ENCODE measurements at places on chromosomes 16 and 17.

- no peak for DNase-seq
These were observed 35.7 kb downstream of the ABCC1 start for GRCh38 chr16:15985144-15985543.

DNA sequence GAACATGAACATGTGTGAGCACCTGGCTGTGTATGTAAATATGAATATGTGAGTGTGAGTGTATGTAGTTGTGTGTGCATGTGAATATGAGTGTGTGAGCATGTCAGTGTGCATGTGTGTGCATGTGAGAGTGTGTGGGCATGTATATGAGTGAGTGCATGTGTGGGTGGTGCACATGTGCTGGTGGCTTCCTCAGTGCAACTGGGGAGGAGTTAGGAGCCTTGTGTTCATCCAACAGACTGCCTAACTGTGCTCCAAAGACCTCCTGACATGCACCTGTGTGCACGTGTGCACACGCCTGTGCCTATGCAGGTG lies 1.4 kb downstream of the TMEM235 start:
- no peak for DNase-seq

GRCh38 chr16:87276091-87276701 lies 41.0 kb downstream of the C16orf95 start:
- DNase-seq: no peak

DNA sequence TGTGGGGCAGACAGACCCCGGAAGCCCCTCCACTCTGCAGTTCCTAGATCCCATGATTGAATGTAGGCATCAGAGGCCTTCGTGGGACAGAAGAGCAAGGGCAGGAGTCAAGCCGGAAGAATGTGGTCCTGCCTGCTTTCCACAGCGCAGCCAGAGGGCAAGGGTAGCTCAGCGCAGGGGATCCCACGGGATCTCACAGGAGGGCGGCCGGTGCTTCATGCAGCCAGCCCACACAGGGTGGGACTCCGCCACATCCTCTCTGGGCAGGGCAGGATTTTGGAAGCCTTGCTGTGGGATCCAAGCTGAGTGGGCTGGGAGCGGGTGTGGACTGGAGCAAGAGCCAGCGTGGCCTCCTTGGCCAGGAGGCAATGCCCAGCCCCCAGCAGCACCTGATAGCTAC lies 13.0 kb downstream of the KATNB1 start:
- no peak for DNase-seq

GRCh38 chr16:49468611-49469310 lies 95.2 kb downstream of the C16orf78 start:
- no peak for DNase-seq

- peak; percentile 76 for DNase-seq
These were observed 12.7 kb downstream of the MRM3 start for GRCh38 chr17:794876-795275.

GRCh38 chr17:56939869-56940484 lies 20.9 kb downstream of the COIL start:
- peak; percentile 66 for DNase-seq

DNA sequence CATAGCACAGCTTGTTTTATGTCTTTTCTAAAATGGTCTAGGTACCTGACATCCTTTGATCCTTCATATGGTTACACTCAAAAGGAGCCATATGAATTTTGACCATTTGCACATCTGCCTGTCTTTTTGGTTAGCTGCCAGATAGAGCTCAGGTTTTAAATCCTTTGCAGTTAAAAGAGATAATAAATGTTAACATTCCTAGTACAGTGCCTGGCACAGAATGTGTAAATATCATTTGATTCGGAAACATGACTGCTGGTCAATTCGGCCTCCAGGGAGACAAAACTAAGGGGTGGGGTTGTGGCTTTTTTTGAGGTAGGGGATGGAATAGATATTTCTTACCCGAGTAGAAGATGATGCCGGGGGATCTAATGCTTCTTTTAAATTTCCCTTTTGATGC lies 64.2 kb downstream of the FTO start:
- DNase-seq: no peak

DNA sequence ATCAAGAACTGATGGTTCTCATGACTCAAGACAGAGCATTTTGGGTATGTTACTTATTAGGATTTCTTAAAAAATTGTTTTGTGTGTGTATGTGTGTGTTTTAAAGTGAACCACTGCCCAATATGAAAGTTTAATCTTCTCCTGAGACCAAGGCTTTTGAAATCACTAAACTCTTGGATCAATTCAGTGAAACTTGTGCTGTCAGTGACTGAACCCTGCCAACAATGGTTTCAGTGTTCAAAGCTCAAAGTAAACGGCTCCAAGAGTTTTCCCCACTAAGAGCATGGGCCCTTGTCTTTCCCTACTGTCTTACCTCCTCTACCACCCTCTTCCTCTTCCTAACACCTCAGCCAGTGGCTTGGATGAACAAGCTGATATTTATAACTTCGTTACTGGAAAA lies 22.0 kb downstream of the NFE2L1 start:
- DNase-seq: no peak

- DNase-seq: peak; percentile 99
These were observed 3.9 kb upstream of the C17orf99 start for GRCh38 chr17:78142119-78142861.

GRCh38 chr17:67784364-67785121 lies 40.8 kb upstream of the BPTF start:
- DNase-seq: no peak

GRCh38 chr17:14641117-14641516 lies 340.2 kb downstream of the HS3ST3B1 start:
- no peak for DNase-seq

DNA sequence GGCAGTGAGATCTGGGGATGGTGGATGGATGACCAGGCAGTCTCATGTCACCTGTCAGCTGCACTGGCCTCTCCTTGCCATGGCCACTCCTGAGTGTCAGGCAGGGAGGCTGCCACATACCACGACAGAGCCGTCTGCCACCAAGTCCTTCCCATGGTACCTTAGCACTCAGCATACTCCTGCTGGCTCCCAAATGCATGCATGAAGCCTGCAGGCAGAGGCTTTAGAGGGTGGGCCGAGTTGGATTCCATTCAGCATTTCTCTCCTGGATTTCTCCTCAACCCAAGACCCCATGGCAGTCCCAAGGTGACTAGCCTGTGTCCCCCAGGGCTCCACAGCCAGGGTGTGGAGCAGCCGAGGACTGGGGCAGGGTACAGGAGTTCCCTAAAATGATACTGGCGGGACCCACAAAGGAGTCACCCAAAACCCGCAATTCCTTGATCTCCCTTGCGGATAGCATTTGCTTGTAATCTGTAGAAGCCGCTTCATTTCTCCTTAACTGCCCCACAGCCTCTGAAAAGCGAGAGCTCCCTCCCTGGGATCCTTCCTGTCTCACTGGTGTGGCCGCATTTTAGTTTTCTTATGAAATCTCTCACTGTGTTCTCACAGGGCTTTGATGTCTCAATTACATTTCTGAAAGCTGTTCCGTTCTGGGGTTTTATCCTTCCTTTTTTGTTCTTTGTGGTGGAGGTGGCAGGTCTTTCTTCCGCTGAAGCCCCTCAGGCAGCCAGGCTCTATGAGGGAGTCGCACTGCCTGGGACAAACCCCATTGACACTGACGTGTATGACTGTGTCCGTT lies 141.4 kb downstream of the SOCS1 start:
- DNase-seq: no peak

DNA sequence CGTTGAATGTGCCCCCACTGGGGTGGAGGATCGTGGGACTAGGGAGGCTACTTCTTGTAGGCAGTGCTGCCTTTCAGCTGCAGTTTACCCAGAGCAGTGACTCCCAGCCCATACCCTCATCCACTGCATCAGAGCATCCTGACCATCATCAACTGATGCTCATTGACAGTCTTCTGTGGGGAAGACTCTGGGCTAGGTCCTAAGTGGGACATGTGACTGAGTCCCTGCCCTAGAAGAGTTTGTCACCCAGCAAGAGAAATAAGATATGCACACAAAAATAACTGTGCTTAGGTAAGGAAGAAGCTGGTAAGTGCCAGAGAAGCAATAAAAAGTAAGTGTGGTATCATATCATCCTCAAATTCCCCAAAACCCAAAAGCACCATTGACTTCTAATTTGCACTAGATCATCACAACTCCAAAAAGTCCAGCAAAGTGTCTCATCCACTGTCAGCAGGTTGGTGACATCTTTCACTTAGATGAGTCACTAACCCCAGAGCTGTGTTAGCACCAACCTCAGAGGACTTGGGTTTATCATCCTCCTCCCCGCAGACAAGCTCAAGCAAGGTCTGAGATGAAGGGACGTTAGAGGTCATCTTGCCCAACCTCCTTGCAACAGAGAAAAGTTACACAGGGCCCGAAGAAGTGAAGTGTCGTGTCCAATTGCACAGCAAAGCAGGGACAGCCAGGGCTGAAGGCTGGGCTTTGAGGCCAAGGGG lies 99.0 kb downstream of the CCDC182 start:
- peak; percentile 11 for DNase-seq

DNA sequence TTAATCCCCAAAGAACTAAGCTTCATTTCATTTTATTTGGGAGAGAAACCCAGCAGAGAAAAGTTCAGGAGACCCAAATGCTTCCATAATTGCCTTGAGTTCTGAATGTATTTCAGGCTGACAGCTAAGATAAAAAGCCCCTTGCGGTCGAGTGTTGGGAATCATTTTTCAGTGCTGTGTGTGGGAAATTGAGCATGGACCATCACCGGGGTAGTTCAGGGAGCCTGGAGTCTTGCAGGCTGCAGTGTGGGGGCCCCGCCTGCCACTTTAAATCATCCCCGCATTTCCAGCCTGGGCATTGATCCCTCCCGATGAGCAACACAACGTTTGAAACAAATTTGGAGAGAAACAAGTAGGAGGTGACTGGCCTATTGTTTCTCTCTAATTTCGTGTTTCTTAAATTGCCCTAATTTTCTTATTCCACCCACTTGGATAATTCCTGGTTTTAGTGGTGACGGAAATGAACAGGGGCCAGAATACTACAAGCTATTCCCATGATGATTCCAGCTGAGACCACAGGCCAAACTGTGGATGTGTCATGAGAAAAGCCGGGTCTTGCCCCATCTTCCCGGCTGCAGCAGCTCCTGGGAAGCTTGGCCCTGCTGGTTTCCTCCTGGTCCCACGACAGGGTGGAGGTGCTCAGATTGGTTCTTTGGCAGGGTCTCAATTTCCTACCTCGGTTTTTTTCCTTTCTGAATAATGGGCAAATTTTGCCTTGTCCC lies 75.1 kb downstream of the FOXL1 start:
- no peak for DNase-seq

All from kidney tubule cell (primary cell).